B cell (primary cell): ENCODE measurements at places on chromosomes 1 and 21. TPM values are rescaled to one million over a fixed set of nuclear protein-coding genes. Genes with fewer than 3 reads are reported as not detected.

DNA sequence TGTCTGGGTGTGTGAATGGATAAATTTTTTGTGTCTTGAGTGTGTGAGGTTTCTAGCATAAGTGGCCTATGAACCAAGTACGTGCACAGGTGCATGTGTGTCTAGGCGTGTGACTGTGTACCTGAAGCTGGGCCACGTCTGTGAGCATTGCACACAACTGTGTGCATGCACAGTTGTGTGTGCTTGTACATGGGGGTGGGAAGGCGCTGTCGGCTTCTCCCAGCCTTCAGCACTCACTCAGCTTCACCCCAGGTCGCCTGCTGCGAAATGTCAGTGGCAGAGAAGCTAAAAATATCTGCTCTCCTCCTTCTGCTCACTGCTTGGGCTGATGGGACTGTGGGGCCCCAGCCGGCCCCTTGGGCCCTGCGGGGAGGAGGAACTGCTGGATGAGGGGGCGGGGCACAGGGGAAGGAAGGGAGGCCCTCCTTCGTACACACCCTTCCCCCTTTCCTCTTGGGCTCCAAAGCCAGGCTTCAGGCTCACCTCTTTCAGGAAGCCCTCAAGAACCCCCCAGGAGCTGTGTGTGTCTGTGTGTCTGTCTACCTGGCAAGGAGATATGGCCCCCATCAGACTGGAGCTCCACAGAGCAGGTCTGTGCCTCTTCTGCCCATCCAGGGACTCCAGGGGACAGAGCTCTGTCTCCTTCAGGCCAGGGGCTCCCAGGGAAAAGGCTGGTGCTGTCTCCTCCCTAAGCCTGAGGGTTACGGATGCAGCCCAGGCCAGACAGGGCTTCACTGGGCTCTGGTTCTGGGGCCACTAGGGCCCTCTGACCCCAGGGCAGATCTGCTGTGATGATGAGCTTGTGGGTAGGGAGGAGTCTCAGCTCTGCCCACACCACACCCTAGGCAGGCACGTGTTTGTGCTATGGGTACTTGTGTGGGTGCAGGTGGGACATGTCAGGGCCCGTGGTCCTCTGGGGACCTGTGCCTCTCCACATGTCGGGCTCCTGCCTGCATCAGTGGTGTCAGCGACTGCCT is 35.6 kb upstream of the WASF2 start:
- peak; percentile 82 for DNase-seq

GRCh38 chr1:174999216-174999935 is 371 bp upstream of the CACYBP start:
- peak; percentile 100 for DNase-seq

GRCh38 chr1:168617974-168618750 is 41.8 kb downstream of the XCL1 start:
- DNase-seq, result no peak

- peak; percentile 79 for DNase-seq
Measured at GRCh38 chr1:113903501-113904292, 902 bp downstream of the AP4B1 start.

The ANKRD65 gene
- polyA plus RNA-seq, result 0.12 TPM in 1 of 2 replicates, not detected in the other

The CR1L gene
- 0.07 and 0.10 TPM in 2 replicates for polyA plus RNA-seq

The TEX38 gene
- polyA plus RNA-seq, result not detected in 2 replicates

GRCh38 chr21:39016740-39017315 is 166.4 kb downstream of the PSMG1 start:
- peak; percentile 58 for DNase-seq

GRCh38 chr1:196063294-196063693 is 544.9 kb downstream of the KCNT2 start:
- no peak for DNase-seq

The ABCG1 gene
- 8.7 and 14.4 TPM in 2 replicates for polyA plus RNA-seq

DNA sequence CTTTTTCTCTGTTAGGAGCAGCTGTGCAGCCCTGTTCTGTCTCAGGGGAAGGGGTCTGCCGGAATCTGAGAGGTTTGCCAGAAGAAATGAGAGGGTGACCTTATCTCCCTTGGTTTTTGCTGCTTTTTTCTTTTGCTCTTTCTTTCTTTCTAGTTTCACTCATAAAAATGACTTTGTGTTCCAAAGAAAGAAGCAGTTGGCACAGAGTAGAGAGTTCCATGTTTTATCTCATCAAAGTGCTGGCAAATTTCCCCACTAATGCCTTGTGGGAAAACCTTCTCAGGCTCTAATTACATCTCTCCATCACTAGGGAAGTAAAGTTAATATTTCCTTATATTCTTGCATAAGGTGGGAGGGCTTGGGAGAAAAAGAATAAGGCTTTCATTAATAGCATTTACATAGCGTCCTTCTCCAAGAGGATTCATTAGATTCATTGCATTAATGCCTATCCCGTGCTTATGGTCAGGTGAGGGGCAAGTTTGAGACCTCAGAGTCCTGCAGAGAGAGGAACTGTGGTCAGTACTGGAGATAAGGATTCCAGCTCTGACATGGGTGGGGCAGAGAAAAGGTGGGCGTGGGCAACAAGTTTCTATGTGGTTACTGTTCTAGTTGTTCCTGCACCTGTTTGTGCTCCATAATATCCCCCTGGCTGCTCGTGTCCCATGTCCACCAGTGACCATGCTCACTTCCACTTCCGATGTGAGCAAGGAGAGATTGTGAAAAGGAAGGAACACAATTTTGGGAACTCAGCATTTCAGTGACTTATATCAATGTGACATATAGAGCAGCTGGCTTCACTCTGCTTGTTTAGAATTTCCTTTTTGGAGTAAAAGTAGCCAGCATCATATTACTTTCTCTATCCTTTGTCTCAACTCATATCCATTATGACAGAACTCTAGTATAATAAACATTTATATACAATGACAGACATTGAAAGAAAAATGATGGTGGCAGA is 79.5 kb downstream of the DISC1 start:
- DNase-seq, result no peak

DNA sequence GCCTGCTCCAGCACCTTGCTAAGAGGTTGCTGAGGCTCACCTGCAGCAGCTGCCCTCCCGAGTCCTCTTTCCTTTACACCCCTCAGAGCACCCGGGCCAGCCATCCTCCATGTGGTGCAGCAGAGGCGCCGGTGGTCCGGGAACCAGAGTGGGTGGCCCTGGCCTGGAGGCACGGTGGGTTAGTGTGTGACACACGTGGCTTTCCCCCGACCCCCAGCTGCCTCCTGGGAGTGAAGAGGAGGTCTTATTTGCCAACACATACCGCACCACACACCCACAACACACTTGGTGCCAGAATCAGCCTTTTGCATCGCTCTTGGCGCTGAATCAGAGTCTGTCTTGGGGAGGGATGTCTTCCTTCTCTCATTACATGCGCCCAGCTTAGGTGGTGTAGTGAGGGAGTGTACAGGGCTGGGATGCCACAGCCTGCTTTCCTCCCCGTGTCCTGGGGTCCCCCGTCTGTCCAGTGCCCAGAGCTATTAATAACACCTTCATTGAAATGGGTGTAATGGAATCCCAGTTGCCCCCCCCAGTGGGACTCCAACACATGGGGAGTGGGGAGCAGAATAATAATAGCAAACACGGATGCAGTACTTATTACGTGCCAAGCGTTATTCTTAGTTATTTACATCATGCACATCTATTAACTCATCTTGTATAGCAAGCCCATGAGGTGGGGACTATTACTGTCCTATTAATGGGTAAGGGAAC is 38.2 kb downstream of the MAPKAPK2 start:
- no peak for DNase-seq

The RAB42 gene
- polyA plus RNA-seq, result not detected in 2 replicates

- DNase-seq, result no peak
Measured at GRCh38 chr1:150650193-150650592, 20.8 kb upstream of the ENSA start.

GRCh38 chr1:119440721-119441307 is 25.9 kb downstream of the HSD3B2 start:
- no peak for DNase-seq

- DNase-seq, result no peak
Measured at GRCh38 chr1:202112859-202113689, 9.6 kb upstream of the GPR37L1 start.

- DNase-seq, result no peak
Measured at GRCh38 chr1:8941906-8942305, 3.8 kb upstream of the CA6 start.

The LCE2C gene
- not detected in 2 replicates for polyA plus RNA-seq

The PLA2G2F gene
- not detected in 2 replicates for polyA plus RNA-seq

- no peak for DNase-seq
Measured at GRCh38 chr21:42475036-42475435, 21.0 kb downstream of the RSPH1 start.

The ITLN2 gene
- polyA plus RNA-seq, result not detected in 2 replicates

The SLC9C2 gene
- polyA plus RNA-seq, result not detected in 2 replicates

DNA sequence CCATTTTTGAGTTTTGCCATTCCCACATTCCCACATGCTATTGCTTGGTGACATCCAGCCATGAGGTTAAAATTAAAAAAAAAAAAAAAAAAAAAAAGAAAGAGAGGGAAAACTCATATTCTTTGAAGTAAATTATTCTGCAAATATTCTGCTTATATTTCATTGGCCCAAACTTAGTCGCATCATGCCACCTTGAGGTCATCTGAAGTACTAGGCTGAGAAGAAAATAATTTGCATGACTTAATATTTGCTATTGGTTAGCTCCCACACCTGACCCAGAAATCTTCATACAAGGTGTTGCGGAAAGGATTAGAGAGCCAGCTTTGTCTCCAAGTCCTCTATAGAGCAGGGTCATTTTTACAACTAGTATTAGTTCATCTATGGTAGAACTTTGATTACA is 2206.0 kb downstream of the MRPL39 start:
- DNase-seq, result no peak

GRCh38 chr1:61426254-61426653 is 298.7 kb downstream of the TM2D1 start:
- DNase-seq, result no peak

The UHMK1 gene
- polyA plus RNA-seq, result 8.4 and 16.2 TPM in 2 replicates

- DNase-seq, result no peak
Measured at GRCh38 chr1:25814549-25815087, 5.1 kb upstream of the MTFR1L start.

The SPRR2B gene
- polyA plus RNA-seq, result not detected in 2 replicates

- DNase-seq, result no peak
Measured at GRCh38 chr1:18536915-18537314, 56.2 kb downstream of the KLHDC7A start.

DNA sequence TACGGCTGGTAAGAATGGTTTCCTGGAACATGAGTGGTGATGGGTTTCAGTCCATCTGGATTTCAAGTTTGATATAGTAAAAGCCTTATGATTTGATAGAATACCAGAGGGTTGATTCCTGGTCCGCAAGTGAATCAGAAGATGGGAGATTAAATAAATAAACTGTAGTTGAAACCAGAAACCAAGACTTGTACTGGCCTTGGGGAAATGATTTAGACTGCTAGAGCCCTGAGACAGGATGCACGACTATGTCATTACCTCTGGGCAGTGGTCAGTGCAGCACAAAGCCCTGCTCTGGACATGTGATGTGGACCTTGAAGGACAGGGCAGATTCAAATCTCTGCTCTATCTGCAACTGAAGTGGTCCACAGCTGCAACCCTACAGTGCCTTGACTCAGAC is 15.6 kb upstream of the FMOD start:
- DNase-seq, result no peak

DNA sequence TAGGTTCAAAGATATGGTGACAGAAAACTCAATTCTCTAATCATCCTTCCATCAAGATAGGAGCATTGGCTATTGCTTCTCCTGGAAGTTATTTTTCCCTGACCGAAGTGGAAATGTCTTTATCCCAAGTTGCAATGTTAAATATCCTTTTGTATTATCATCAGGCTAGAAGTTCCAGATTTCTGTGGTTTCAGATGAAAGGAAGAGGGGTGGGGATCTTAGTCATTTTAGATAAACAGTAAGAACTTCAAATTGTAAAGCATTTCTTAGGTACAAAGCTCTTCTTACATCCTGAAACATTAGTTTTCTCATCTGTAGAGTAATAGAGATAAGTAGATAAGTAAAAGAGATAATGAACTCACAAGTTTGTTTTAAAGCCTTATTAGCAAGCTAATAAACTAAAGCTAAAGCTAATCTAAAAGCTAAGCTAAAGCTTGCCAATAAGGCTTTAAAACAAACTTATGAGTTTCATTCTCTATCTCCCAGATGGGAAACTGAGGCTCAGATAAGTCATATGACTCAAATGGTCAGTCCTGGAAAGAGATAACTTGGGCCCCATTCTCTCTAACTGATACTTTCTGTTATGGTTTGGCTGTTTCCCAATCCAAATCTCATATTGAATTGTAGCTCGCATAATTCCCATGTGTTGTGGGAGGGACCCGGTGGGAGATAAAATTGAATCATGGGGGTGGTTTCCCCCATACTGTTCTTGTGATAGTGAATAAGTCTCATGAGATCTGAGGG is 99.2 kb upstream of the KCNK2 start:
- DNase-seq, result no peak
